ENCODE measurements at places on chromosomes 3 and 15.

DNA sequence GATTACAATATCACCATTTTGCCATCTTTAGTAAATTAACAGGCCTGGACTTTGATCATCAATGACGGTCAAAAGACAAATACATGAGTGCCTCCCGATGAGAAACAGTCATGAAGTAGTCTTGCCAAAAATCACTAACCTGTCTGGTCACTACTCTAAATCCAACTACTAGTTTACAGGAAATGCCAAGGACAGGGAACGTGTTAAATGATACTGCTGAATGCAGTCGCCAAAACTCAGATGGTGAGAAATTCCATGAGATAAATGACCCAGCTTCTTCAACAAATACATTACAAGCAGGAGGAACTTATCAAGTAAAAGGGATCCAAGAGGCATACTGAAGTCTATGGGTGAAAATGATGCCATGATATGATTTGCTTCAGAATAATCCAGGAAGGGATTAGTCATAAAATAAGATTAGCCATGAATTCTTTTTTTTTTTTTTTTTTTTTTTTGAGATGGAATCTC is 35.8 kb upstream of the ATP13A3 start:
- DNase-seq, result no peak

DNA sequence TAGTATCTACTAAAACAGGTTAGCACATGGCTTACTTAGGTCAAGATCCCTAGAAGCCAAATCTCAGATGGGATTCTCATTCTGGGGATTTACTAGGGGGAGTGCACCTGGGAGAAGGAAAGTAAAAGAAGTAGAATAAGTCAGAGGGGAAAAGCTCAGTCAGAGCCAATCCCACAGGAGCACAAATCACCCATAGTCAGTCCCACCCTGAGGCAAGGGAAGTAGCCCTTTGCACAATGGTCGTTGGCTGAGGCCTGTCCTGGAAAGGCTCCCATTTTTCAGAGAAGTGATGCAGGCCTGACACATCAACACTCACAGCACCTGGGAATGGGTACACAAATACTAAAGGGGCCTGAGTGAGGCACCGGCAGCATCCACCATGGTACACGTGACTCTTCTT is 39.8 kb downstream of the SST start:
- no peak for DNase-seq

GRCh38 chr15:70340494-70340870 is 242.8 kb upstream of the TLE3 start:
- no peak for DNase-seq

GRCh38 chr3:54358316-54358715 is 236.0 kb downstream of the CACNA2D3 start:
- DNase-seq, result no peak

DNA sequence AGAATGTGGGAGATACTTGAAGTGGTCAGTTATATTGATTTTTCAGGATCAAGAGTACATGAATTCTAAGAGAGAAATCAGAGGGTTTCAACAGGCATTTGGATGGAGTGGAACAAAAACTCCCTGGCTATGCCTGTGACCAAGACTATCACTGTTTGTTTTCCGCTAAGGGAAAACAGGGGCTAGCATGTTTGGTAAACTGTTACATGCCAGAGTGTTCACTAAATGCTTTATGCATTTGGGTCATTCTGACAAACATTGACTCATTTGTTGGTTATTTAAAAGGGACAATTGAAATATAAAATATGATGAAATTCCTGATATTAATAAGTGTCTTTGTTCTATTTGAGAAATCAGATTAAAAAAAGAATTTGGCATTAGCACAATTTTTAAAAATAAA is 603.9 kb upstream of the KCNMB2 start:
- DNase-seq, result no peak

DNA sequence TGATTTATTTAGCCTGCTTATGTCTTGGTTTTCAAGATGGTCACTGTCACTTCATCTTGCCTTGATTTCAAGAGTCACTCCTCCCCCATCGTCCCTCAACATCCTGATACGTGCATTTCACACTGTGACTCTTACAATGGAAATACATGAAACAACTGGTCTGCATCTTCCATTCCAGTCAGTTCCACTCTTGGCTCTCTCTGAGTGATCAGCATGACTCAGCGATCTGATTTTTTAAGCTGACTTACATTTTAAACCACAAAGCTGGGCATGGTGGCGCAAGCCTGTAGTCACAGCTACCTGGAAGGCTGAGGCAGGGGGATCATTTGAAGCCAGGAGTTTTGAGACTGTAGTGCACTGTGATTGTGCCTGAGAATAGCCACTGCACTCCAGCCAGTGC is 271.2 kb upstream of the ROPN1 start:
- DNase-seq, result no peak

- DNase-seq, result no peak
Observed at GRCh38 chr15:41922353-41922752, 28.5 kb upstream of the SPTBN5 start.

- DNase-seq, result no peak
Observed at GRCh38 chr15:83854321-83854720, 200.4 kb downstream of the ADAMTSL3 start.

DNA sequence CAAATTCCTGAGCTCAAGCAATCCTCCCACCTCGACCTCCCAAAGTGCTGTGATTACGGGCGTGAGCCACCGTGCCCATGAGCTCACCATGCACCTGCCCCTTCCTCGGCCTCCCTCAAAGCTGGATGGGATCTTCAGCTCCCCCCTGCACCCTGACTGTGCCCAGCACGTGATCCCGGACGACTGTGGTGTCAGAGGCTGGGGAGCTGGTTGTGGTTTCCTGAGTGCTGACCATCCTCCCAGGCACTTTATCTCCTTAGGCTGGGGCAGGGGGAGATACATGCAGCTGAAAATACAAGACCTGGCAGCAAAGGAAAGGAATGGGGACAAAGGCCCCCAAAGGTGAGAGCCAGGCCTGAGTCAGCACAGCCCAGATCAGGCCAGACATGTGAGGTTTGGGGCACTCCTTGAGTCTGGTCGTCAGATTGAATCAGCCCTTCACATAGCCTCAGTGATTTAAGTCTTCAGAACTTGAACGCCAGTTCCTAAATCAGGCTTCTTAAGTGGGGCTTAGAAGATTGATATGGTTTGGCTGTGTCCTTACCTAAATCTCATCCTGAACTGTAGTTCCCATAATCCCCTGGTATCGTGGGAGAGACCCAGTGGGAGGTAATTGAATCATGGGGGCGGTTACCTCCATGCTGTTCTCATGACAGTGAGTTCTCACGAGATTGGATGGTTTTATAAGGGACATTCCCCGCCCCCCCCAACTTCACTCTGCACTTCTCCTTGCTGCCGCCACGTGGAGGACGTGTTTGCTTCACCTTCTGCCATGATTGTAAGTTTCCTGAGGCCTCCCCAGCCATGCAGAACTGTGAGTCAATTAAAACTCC is 35.8 kb downstream of the PRKCD start:
- no peak for DNase-seq

DNA sequence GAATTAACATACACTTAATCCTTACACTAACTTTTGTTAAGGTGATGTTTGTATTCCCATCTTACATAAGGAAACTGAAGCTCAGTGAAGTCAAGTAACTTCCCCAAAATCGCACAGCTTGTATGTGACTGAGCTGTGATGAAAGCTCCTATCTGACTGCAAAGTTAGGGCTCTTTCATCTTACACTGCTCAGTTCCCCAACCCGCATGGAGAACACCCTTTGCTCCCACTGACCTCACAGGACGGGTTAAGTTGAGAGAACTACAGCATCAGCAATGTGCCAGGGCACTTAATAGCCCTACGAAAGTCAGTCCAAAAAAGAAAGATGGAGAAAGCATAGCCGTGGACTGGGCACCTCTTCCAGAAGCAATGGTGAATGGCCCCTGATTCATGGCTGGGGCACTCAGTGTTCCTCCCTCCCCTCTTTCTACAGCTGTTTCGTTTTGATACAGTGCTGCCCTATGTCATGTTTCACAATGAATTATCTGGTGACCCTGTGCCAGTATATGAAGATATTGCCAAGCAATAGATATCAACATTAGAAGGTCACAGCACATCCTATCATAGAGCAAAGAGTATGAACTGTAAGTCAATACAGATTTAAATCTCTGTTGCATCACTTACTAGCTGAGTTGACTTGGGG is 38.0 kb downstream of the CADPS start:
- no peak for DNase-seq

DNA sequence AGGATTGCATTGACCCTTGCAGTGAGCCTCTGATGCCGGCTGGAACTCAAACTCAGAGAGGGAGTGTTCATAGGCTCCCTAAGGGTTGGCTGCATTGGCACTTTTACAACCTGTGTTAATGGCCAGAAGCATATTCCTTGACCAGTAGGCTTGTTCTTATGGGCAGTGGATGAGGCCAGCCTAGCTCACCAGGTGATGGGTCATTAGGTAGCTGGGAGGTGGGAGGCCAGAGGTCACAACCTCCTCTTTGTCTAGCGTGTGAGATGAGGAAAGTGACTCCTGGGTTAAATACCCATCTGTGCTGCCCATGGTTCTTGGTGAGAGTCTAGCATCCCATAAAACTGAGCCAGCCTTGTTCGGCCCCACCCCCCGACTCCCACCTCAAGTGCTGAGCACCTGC is 275.7 kb upstream of the CTNNB1 start:
- DNase-seq, result no peak

- DNase-seq, result no peak
Observed at GRCh38 chr15:61227269-61227949, 1.7 kb downstream of the RORA start.

DNA sequence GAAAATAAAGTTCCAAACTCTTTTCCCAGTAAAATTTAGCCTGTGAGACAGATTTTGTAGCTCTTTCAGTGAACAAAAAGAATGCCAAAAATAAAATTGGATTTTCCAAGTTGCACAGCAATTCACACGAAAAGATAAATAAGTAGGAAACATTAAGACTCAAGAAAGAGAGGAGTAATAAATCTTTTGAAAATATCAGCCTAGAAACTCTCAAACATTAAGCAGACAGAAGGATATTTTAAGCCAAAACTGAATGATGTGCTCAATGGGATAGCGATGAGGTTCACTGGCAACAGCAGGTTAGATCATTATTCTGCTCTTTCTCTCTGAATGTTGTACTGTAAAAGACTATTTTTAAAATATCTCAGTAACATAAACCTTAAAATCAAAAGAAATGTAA is 115.0 kb downstream of the STAG1 start:
- no peak for DNase-seq

- no peak for DNase-seq
Observed at GRCh38 chr3:141860086-141860669, 16.3 kb upstream of the ATP1B3 start.

DNA sequence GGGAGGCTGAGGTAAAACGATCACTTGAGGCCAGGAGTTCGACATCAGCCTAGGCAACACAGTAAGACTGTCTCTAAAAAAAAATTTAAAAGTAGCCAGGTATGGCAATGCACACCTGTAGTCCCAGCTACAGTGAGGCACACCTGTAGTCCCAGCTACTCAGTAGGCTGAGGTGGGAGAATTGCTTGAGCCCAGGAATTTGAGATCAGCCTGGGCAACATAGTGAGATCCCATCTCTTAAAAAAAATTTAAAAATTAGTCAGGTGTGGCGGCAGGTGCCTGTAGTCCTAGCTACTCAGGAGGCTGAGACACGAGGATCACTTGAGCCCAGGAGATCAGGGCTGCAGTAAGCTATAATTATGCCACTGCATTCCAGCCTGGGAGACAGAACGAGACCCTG is 6.8 kb downstream of the MESD start:
- DNase-seq, result no peak

- DNase-seq, result no peak
Observed at GRCh38 chr3:135090020-135090717, 295.1 kb downstream of the EPHB1 start.

GRCh38 chr3:152395764-152396163 is 127.0 kb downstream of the MBNL1 start:
- DNase-seq, result no peak

DNA sequence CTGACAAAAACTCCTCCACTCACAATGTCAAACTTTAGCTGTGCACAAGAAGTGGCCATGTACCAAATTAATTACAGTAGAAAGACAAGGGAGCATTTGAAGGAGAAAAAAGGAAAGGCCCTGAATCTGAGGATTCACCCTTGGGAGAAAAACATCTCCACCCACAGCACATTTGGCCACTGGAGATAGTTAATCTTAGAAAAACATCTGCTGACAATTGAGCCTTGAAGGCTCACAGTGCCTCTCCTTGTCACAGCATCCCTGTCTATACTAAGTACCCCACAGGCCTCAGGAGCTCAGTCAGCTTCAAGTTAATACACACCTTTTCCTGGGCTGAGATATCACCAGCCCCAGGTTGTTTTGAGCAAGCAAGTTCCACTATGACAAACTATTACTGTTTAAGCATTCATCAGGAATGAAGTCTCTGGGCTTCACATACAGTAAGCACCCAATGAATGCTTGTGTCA is 78.1 kb upstream of the SETMAR start:
- no peak for DNase-seq

GRCh38 chr15:51702710-51703109 is 21.4 kb downstream of the SCG3 start:
- DNase-seq, result no peak

- no peak for DNase-seq
Observed at GRCh38 chr3:26091626-26092025, 301.7 kb downstream of the OXSM start.

DNA sequence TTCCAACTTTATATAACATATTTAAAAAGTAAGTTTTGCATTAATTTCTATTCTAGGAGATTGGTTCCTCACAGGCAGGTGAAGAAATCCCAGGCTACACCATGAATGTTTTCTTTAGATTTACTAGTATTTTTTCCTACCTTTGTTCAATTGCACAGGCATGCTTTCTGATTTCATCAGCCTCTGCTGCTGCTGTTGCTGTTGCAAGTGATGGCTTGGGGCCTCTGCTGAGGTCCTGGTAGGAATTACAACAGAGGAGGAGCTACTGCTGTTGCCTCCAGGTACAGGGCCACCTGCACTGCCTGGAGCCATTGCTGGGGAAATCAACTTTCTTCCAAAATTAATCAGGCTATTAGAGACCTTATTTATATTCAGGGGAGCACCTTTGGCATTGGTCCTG is 353.3 kb downstream of the PLCL2 start:
- no peak for DNase-seq

DNA sequence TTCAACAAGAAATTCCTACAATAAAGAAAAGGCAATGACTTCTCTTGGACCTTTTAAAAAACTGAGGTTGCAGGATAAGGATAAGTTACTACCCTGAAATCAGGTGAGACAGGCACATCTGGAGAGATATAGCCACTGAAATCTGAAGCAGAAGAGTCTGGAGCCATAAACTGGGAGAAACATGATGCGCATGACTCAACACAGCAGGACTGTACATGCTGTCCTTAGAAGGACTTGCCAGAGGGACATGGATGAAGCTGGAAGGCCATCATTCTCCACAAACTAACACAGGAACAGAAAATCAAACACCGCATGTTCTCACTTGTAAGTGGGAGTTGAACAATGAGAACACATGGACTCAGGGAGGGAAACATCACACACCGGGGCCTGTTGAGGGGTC is 1020.2 kb downstream of the AGBL1 start:
- DNase-seq, result no peak

GRCh38 chr3:37913522-37913921 is 51.8 kb downstream of the CTDSPL start:
- DNase-seq, result no peak

All from NCI-H2227 treated with DMSO at 0.1 percent for 48 hours (cell line).